ENCODE measurements at places on chromosomes 5 and 9.

GRCh38 chr9:5566054-5566618 is 55.8 kb downstream of the PDCD1LG2 start:
- DNase-seq, result no peak

GRCh38 chr5:45847877-45848276 is 151.7 kb upstream of the HCN1 start:
- no peak for DNase-seq

DNA sequence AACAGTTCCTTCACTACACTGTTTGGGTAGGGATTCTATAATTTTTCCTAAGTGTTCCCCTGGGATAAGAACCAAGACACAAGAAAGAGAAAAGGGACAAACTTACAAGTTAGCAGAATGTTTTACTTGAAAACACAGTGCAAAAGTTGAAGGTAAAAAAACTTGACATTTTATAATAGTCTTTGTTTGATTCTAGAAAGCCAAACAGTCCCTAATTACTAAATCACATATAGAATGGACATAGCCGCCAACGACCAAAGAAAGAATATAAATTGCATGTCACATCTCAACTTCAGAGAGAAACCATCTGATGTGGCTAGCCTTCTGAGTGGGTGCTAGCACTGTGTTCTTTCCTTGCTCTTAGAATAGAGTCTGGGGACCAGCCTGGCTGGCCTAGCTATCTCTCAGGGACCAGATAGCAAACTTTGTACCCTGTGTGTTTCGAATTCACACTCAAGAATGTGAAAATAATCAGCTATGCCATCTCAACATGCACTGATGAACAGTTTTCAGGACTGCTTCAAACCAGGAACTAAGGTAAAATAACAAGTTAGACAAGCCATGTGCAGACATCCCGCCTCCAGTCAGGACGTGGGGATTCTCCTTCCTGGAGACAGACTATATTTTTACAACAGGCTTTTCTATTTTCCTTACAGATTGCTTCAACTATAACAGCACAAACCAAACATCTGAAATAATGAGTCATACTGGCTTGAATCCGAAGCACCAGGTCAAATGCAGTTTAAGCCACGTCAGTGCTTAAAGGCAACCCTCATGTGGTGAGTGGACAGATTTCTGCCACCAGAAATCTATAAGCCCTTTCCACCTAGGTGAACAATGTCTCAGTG is 53.7 kb downstream of the LHFPL2 start:
- peak; percentile 78 for DNase-seq

DNA sequence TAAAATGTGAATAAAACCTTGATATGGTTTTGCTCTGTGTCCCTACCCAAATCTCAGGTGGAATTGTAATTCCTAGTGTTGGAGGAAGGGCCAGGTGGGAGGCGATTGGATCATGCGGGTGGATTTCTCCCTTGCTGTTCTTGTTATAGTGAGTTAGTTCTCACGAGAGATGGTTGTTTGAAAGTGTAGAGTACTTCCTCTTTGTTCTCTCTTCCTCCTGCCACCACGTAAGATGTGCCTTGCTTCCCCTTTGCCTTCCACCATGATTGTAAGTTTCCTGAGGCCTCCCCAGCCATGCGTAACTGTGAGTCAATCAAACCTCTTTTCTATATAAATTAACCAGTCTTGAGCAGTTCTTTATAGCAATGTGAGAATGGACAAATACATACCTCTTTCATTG is 34.9 kb downstream of the TARS1 start:
- no peak for DNase-seq

GRCh38 chr5:142079306-142079721 is 29.3 kb upstream of the NDFIP1 start:
- no peak for DNase-seq

DNA sequence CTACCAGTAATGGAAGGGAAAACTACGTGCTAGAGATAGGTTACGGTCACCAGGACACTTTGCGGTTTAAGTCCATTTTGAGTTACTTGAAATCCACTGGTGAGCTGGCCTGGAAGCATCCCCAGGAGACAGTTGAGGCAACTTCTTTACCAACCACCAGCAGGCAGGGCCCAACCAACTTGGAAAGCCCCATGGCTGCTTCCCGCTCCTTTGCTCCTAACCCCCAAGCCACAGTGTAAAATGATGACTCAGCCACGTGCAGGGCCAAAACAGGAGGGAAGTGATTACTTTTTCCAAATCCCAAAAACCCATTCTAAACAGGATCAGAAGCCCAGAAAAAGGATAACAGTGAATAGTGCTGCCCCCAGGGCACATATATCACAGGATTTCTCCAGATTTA is 87.4 kb downstream of the PAX5 start:
- no peak for DNase-seq

DNA sequence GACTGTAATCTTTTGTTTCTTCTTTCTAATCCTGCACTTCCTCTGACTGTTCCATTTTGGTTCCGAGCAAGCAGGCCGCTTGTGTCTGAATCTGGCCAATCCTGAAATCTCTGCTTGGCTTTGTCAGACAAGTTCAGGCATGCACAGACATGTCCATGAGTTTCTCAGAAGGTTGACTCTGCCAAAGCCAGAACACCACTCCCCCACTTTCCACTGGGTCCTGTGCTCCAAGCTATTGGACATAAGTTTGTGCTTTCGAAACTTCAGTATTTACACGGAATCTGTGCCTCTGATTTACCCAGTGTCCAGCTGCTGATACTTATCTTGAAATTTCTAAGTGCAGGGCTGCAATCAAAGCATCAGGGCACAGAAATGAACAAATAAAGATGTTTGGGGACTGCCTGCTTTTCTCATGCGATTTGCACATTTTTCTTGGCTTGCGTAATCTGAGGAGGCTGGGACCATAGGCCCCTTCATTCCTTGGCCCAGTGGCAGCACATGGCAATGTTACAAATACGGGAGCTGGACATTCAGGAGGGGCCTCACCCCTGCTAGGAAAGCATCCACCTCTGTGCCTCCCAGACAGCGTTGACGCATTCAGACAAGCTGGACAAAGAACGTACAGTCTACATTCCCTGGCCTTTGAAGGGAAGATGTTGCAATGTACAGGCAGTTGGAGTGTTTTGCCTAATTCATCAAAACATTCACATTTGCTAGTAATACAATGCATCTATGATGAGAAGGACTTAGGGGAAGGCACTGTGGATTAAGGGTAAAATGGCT is 209.2 kb upstream of the PAPPA start:
- DNase-seq, result peak; percentile 39

DNA sequence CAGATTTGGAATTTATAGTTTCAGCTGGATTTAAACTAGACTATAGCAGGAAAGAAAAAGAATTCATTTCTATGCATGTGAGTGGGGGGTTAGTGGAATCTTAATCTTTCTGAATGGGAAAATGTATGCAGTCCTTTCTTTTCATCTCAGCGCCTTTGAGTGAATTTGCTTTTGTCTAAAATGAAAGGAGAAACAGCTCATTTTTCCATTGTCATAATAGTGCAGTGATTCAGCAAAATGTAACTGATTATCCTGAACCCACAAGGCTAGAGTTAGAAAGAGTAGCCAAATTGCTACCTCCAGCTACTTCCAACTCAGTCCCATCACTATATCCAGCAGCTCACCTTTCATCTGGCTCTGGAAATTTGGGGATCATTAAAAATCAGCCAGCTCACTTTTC is 134.4 kb downstream of the ADAMTSL1 start:
- no peak for DNase-seq

- no peak for DNase-seq
These were observed 66.2 kb downstream of the MPDZ start for GRCh38 chr9:13213337-13213736.

- DNase-seq, result no peak
These were observed 98.9 kb upstream of the NTRK2 start for GRCh38 chr9:84570482-84571154.

GRCh38 chr5:36569491-36569890 is 36.9 kb upstream of the SLC1A3 start:
- no peak for DNase-seq

DNA sequence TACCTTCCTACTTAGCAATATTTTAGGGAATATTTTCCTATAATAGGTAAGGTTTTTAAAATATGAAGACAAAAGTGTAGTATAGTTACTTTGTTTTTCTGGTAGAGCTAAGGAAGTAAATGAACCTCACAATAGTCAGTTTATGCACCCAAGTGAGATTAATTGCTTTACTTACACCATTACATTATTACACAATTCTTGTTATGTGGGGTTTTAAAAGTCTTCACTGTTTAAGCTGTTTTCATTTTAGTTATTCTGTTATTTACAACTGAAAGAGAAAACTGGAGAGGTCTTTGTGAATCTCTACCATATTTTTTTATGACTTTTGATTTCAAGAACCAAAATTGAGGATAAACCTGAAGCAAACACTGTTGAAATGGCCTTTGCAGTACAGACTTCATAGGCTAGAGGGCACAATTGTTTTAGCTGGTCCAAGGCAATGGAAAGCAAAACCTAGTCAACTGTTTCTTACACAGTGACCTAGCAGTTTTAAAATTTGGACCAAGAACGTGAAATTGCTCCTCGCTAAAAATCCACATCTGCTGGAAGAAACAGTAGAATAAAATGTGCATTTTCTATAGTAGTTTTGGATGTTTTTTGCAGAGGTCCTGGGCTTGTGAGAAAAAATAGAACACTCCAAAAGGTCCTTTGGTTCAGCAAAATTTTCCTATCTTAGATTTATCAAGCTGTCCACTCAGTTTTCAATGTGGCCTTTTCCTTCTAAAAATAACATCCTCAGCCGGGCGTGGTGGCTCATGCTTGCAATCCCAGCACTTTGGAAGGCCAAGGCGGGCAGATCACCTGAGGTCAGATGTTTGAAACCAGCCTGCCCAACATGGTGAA is 66.4 kb upstream of the FER start:
- peak; percentile 84 for DNase-seq

GRCh38 chr5:159100025-159100781 is 487 bp upstream of the EBF1 start:
- DNase-seq, result peak; percentile 92

- no peak for DNase-seq
These were observed 195.0 kb downstream of the IRX2 start for GRCh38 chr5:2556375-2556966.

GRCh38 chr5:78546276-78546996 is 102.1 kb downstream of the LHFPL2 start:
- DNase-seq, result no peak

- no peak for DNase-seq
These were observed 26.7 kb upstream of the PSD2 start for GRCh38 chr5:139768807-139769465.

GRCh38 chr5:145701404-145701803 is 133.7 kb downstream of the PRELID2 start:
- no peak for DNase-seq

DNA sequence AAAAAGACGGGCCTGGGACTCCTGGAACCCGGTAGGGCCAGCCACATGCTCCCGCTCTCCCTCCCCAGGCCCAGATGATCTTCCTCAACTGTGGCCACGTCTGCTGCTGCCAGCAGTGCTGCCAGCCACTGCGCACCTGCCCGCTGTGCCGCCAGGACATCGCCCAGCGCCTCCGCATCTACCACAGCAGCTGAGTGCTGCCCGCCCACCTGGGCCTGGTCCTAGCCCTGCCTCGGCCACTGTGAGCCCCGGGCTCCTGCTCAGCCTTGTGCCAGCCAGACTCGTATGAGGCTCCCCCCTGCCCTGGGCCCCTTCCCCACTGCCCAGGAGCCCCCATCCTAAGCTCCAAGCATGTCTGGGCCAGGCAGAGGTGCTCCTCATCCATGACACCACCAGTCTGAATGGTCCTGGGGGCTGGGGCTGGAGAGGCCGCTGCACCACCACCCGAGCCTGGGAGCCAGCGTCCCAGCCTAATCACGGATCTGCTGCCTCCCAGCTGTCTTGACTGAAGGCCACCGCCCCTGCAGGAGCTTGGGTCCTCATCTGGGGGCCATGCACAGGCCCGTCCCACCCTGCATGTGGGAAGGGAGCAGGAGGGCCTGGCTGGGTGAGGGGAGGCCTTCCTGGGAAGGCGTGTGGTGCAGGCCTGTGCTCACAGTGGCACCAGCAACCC is 51.5 kb downstream of the LRSAM1 start:
- DNase-seq, result no peak

DNA sequence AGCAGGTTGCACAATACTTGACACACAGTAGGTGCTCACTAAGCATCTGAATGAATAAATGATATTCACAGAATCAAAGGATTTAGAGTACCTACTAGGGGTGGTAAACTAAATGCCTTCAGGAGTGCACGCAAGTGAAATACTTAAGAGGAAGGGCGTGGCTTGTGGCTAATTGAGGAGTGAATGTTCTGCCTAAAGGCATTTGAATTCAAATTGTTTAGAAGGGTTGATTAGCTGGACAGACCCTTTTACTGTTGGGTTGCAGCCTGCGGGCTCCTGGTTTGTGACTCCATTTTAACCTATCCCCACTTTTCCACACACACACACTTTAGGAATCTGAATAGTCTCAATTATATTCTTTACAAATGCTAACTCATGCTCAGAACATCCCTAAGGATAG is 63.1 kb downstream of the PPP2R2B start:
- no peak for DNase-seq

GRCh38 chr9:137115394-137116026 is 977 bp upstream of the DPP7 start:
- DNase-seq, result no peak

DNA sequence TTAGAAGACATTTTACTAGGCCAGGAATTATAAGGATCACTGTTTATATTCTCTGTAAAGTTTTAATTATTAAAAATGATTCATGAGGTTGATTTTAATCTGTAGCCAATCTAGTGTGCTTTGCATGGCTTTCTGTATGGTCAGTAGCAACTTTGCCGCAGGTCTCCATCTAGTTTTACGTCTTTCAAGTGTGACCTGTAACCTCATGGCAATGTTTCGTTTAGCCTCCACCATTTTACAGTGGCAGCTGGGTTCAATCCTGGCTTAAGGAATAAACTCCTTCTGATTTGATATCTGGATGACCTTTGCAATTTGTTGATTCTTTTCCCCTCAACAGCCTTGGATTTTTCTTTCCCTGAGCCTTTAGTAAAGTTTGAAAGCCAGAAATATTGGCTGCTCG is 434.5 kb upstream of the CDH9 start:
- DNase-seq, result no peak

GRCh38 chr9:673264-673965 is 168.1 kb upstream of the DMRT1 start:
- DNase-seq, result no peak

- DNase-seq, result no peak
These were observed 148.5 kb upstream of the TYRP1 start for GRCh38 chr9:12544700-12545099.

DNA sequence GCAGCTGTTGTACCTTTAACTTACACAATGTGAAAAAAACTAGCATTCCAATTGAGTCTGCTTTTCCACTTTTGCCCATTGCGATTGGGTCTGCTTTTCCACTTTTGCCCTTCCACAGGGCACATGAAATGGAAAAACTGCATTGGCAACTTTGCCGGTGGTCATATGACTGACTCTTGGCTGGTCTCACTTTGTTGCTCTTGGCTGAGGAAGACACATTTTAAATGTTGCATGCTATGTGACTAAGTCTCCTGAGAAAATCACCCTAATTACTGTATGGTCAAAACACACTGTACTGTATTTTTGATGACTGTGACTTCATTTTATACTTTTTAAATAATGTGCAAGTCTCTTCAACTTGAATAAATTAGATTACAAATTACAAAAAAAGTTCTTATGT is 1.6 kb upstream of the OXCT1 start:
- peak; percentile 41 for DNase-seq

- no peak for DNase-seq
These were observed 945.2 kb upstream of the C9orf72 start for GRCh38 chr9:28518439-28518838.

- DNase-seq, result no peak
These were observed 21.6 kb downstream of the ANKRD33B start for GRCh38 chr5:10585518-10585915.
